ENCODE measurements at places on chromosomes 16 and 17. TPM values are rescaled to one million over a fixed set of nuclear protein-coding genes. Genes with fewer than 3 reads are reported as not detected.

DNA sequence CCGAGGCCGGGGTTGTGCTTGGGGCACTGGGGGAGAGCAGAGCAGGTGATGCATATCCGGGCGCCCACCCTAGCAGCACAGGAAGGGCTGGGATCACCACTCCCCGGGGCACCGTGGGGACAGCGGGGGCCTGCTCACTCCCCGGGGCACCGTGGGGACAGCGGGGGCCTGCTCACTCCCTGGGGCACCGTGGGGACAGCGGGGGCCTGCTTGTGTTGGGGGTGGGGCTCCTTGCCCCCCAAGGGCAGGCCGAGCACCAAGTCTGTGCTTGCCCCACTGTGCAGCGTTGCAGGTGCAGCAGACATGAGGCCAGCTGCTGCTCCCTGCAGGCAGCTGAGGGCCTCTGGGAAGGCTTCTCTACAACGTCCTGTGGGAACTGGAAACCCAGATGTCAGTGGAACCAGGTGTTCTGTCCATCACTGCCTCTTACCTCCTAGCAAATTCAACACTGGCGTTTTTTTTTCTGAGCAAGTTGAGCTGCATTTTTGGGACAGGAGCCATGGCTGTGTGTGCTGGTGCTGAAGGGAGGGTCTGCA, 25.0 kb upstream of the ZNF750 start:
- DNase-seq, result no peak

KCNJ16 gene
- polyA plus RNA-seq, result not detected

- DNase-seq, result no peak
Observed at GRCh38 chr16:83606486-83607030, 201.2 kb upstream of the HSBP1 start.

DNA sequence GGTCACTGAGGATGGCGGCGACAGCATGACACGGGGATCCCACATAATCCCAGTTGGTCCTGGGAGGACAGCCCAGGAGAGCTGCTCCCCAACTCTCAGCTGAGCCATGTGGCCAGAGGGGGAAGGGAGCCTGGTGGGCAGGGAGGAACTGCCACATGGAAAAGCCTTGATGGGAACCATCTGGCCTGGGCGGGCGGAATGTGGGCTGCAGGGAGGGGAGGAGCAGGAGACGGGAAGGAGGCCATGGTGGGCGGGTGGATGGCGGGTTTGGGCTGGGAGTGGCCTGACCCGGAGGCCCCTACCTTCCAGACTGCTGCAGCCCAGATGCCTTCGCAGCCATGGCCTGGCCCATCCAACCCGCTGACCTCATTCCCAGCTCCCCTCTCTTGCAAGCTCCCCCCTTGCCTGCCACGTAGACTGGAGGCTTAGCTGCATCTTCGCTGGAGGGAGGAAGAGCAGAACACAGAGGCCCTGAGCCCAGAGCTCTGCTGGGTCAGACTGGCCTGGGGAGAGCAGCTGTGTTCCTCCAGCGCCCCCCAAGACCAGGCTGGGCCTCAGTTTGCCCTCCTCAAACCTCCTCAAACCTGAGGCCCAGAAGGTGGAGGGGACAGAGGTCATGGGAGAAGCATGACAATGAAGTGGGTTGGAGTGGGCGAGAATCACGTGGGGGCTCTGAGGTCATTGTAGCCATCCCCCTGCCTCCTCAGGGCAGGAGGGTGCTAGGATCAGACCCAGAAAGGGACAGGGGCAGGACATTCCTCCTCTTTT, 8.2 kb upstream of the COL1A1 start:
- peak; percentile 100 for DNase-seq

DNA sequence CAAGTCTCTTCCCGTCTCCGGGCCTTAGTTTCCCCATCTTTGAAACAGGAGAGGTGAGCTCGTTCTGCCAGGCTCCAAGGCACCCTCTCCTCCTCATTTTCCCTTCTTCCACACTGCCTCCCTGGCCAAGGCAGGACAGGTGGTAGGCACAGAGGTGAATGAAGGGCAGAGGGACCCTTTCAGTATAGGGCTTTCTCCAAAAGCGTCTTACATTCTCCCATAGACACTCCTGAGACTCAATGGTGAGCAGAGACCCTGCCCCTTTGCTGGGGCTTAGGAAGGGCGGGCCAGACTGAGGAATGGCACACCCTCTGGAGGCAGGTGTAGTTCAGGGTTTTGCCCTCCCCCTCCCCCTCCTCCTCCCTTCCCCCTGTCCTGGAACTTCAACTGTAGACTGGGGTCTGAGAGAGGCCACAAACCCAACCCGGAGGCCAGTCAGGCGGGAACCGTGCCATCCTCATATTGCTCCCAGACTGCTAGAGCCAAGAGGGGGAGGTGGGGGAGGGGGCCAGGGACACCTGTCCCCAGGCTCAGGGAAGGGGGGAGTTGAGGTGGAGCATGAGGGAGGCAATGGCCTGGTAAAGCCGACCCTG, 1.9 kb downstream of the PLEKHH3 start:
- no peak for DNase-seq

TPSD1 gene
- not detected for polyA plus RNA-seq

DNA sequence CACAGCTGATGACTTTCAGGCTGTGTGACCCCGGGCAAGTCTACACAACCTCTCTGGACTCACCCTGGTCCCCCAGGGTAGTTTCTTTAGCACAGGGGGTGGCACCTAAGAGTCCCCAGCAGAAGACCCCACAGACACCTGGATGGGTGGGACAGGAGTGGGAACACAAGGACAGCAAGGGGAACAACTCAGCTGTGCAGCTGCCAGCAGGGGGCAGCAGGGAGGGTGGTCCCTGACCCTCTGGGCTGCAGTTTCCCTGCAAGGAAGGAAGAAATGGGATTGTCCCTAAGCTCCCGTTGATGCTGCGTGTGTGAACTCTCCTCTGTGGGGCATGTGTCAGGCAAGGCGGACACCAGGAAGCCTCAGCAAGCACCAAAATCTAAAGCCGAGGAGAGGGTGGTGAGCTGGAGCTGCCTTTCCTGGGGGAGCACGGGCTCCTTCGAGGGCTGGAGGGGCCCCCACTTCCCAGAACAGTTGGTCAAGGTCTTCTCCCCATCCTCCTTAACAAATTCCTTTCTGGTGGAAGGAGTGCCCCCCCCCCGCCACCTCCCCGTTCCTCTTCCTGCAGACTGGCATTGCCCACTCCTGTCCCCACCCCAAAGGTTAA, 24.1 kb upstream of the CDH5 start:
- no peak for DNase-seq

ZNF597 gene
- 1.5 TPM for polyA plus RNA-seq

DNA sequence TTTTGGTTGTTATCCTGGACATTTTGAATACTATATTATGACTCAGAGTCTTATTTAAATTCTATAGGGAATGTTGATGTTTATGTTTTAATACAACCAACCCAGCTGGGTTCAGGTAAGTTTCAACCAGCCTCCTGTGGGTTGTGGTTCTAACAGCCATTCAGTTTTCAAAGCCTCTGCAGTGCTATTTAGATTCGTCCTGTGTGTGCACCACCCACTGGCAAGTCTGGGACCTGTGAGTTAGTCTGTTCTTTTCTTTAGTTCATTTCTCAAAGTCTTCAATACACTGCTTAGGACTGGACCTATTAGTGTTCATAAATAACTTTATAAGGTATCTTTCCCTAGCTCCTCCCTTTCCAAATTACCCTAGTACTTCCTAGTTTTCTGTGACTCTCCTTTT, 170.6 kb downstream of the TMEM132E start:
- DNase-seq, result no peak

DNA sequence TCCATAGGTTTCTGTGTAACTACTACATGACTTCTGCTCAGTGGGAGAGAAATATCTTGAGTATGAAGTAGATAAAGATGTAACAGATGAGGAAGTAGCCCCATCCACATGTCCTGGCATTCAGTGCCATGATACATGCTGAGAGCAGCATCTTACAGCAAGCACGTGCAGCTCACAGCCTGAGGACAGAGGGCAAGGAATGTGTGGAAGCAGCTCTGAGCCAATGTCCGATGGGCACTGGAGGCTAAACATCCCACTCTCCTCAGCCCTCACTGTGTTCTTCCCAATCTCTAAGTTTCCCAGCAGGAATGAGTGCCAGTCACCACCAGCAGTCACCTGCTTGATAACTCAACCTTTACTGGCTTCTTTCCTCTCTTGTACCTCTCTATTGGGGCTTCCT, 40.4 kb downstream of the CFDP1 start:
- DNase-seq, result no peak

DNA sequence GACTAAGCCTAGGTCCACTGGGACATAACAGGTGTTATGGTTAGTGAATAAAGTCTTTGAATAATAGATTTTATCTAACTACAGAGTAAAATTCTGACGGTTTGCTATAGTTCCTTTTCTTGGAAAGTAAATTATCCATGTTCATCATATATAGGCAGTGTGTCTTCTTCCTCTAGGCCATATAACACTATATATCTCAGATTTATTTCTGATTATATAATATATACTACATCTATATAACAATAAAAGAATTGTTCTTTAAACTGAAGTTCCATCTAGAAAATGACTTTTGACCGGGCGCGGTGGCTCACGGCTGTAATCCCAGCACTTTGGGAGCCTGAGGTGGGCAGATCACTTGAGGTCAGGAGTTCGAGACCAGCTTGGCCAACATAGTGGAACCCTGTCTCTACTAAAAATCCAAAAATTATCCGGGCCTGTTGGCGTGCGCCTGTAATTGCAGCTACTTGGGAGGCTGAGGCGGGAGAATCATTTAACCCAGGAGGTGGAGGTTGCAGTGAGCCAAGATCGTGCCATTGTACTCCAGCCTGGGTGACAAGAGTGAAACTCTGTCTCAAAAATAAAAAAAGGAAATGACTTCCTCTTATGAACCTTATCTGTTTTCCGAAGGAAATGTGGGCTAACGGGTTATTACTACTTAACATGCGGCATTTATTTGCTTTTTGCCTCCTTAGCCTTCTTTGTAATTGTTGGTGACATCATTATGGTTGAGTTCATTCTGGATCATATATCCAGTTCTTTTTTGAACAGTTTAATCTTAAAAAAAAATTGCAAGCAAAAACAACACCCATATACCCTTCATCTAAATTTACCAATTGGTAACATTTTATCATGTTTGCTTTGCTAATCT, 29.2 kb downstream of the NOL11 start:
- no peak for DNase-seq

DNA sequence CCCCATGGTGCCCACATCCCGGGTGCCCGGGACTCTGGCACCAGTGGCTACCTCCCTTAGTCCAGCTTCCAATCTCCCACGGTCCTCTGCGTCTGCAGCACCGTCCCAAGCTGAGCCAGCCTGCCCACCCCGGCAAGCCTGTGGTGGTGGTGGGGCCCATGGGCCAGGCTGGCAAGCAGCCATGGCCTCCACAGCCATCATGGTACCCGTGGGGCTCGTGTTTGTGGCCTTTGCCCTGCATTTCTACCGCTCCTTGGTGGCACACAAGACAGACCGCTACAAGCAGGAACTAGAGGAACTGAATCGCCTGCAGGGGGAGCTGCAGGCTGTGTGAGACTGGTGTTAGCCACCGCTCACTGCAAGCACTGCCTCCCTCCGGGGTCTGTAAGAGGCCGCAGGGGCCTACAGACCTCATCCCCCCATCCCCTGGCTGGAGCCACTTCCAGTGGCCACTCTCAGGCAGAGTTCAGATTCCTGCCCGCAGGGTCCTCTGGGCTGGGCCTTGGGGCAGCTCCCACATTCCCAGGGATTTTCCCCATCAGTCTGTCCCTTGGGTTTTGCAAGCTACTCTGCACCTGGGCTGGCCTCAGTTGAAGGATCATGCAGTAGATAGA, 3.9 kb upstream of the SETD1A start:
- no peak for DNase-seq

ARHGDIG gene
- 0.22 TPM for polyA plus RNA-seq

HOXB7 gene
- polyA plus RNA-seq, result not detected

GRCh38 chr17:40290629-40291280, 3.1 kb downstream of the CDC6 start:
- peak; percentile 81 for DNase-seq

GRCh38 chr16:52069866-52070265, 477.1 kb downstream of the TOX3 start:
- DNase-seq, result no peak

- DNase-seq, result no peak
Observed at GRCh38 chr16:47247690-47248089, 103.9 kb upstream of the NETO2 start.

SDR42E1 gene
- polyA plus RNA-seq, result 0.44 TPM

DNA sequence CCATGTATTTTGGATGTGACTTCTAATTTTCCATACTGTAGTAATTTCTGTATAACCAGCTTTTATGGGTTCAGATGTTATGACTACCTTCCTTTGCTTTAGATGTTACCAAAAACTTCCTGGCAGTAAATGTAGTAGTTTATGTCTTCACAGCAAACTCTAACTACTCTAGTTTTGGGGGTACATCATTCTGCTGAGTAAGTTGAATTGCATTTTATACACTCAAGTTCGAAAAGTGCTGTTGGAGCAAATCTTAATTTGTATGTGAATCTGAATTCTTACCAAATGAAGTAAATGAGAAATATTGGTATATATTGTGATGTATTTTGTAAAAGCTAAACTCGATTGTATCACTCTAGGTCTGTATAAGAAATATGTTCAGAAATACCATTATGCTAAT, 728.3 kb upstream of the CDH8 start:
- no peak for DNase-seq

DNA sequence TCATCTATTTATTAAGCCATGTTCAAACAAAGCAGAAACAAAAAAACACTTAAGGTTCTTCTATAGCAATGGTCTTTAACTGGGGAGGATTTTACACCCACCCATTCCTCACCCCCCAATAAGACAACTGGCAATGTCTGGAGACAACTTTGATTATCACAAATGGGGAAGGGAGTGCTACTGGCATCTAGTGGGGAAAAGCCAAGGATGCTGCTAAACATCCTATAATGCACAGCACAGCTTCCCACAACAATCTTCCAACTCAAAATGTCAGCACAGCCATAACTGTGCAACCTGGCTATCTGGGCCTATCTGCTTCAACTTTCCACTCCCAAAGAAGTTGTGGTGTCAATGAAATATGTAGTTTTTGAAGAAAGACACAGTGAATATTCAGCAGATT, 1044.4 kb downstream of the CDH8 start:
- no peak for DNase-seq

CACNG1 gene
- polyA plus RNA-seq, result not detected

MYH2 gene
- 0.34 TPM for polyA plus RNA-seq

- no peak for DNase-seq
Observed at GRCh38 chr16:57003439-57004386, 14.4 kb downstream of the NLRC5 start.

GRCh38 chr16:27640277-27640600, 90.3 kb downstream of the KATNIP start:
- DNase-seq, result no peak

CETP gene
- 0.04 TPM for polyA plus RNA-seq

GRCh38 chr16:30027588-30028437, 3.3 kb downstream of the TLCD3B start:
- no peak for DNase-seq

DNA sequence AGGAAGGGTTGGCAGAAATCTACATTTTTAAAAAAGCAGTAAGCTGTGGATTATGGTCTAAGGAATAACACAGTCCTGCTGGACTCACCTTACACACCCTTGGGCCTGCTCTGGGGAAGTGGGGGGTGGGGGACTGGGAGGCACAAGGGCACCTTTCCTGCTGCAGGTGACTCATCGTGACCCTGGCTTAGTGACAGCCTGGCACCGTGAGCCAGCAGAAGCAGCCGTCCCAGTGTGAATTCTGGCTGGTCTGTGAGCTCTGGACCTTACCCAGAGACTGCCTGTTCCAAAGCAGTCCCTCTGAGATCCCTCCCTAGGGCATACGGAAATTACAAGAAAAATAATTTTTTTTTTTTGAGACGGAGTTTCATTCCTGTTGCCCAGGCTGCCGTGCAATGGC, 4.2 kb upstream of the CRK start:
- DNase-seq, result no peak

Data from BJ (cell line).